ENCODE measurements at places on chromosomes 1 and 21.

DNA sequence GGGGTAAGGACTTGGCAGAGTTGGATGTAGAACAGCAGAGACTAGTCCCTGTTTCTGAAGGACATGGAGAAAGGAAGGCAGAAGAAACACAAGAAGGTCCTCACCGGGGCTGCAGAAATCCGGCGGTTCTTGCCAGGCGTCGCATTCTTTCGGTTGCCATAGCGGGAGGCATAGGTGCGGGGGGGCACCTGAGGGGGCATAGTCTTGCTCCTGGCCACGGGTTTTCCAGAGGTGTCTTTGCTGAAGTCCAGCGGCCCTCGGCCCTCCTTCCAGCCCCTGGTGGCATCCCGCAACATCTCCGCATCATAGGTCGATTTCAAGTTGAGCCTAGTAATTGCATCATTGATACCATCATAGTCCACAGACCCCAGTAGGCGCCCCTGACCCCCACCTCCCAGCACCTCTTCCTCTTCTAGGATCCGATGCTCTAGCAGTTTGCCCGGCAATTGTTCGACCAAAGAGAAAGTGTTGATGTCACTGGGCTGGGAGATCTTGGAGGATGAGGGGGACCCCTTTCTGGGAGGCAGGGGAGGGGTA, 25.8 kb downstream of the PIK3C2B start:
- DNase-seq, result no peak

- DNase-seq, result no peak
Measured at GRCh38 chr1:110878993-110879392, 6.0 kb downstream of the CD53 start.

DNA sequence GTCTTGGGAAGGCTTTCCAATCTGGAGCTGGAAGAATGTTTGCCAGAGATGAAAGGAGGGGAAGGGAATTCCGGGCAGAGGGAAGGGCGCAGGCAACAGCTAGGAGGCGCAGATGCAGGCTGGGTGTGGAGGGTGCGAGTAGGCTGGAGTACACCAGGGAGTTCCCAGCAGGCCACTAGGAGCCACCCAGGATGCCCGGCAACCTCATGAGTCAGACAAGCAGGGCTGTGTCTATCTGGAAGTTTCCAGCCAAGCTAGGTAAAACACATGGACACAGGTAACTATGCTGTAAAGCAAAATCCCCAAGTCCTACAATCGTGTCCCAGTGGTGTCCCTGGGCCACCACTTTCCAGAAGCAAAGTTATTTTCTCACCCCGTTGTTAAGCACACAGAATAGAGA, 990 bp upstream of the NBL1 start:
- DNase-seq, result peak; percentile 43

- no peak for DNase-seq
Measured at GRCh38 chr1:238776126-238776525, 610.2 kb upstream of the CHRM3 start.

GRCh38 chr21:27298465-27298864, 331.6 kb upstream of the ADAMTS5 start:
- DNase-seq, result no peak

Measured in H4 (cell line).